Stimulated activated CD8-positive, alpha-beta memory T cell treated with anti-CD3 and anti-CD28 coated beads, Interleukin-2, amount 100 ng/mL, for 1 hour (primary cell): ENCODE measurements at places on chromosomes 5 and 9.

DNA sequence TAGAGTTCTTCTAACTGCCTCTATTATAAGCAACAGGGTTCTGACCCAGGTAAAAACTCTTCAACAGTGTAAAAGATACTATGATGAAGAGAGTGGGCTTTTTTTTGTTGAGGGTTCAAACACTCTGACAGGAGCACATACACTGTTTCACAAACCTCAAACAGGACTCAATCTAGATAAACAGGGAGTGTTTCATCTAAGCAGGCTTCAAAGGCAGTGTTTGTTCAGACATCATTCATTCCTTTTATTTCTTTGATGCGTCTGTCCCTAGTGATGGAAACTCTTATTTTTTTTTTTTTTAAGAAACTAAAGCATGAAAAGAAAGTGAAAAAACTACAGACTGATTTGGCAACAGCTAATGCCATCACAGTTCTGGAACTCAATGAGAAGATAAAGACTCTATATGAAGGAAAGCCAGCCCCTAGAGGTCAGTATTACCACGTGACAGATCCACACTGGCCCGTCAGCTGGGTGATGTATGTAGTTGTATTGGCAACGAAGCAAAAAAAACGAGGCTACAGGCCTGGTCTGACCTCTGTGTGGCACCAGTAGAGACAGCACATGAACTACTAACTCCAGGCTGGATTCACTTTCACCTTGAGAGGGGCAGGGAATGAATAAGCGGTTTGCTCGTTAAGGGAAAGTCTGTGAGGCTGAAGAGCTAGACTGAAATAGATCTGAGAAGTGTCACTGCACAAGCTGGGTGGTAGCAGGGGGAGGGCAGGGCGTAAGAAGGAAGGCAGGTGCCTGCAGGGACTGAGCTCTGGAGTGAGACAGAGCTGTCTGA, 172.2 kb downstream of the CCDC192 start:
- no peak for DNase-seq

DNA sequence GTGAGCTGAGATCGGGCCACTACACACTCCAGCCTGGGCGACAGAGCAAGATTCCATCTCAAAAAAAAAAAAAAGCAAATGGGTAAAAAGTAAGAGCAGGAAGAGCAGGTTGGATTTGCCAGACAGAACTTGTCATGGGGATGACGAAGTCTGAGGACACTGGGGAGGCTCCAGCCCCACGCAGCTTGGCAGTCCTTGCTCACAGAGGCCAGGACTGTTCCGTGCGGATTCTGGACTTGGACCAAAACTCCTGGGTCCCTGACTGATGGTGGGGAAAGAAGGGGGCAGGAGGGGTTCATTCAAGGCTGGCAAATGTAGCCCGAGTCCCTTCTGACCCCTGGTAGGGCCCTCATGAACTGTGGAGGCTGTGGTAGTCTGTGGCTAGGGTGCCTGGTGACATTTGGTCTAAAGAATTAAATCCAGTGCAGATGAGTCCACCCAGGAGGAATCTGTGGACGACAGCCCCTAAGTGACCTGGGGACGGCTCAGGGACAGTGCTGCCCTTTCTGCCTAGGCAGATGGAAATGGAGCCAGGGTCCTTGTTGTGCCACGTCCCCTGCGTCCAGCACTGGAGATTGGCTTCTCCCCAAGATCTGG, 3.1 kb downstream of the FGD3 start:
- no peak for DNase-seq

DNA sequence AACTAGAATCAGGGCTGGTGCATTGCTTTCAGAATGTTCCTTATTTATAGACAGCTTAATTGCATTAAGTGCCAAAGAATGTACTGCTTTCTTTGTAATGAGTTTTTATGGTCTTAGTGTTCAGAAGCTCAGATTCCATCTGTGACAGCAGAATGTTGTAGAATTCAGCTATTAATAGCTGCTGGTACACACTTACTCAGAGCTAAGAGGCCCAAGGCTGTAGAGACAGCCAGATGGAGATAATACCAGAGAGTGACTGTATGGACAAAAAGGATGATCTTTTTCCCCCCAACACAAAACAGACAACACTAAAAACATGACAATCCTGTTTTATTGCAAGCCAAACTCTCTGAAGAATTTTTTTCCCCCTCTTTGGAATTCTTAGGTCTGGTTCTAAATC, 50.2 kb downstream of the PPP2R2B start:
- no peak for DNase-seq

DNA sequence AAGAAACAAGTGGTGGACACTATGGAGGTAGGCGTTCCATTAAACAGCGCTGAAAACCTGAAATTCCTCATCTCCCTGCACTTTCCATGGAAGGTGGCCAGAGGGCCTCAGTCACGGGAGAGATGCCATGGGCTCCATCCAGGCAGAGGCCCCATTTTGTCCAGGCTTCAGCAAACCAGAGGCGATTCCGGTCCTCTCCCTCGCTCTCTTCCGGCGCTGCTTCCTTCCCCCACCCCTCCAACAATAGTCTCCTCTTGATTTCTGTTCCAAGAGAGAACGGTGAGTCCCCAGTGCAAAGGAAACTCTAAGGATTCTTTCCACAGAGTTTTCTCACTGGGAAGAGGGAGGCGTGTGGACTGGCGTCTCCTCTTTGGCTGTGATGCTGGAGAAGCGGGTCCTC, 7.5 kb downstream of the ZNF366 start:
- no peak for DNase-seq

DNA sequence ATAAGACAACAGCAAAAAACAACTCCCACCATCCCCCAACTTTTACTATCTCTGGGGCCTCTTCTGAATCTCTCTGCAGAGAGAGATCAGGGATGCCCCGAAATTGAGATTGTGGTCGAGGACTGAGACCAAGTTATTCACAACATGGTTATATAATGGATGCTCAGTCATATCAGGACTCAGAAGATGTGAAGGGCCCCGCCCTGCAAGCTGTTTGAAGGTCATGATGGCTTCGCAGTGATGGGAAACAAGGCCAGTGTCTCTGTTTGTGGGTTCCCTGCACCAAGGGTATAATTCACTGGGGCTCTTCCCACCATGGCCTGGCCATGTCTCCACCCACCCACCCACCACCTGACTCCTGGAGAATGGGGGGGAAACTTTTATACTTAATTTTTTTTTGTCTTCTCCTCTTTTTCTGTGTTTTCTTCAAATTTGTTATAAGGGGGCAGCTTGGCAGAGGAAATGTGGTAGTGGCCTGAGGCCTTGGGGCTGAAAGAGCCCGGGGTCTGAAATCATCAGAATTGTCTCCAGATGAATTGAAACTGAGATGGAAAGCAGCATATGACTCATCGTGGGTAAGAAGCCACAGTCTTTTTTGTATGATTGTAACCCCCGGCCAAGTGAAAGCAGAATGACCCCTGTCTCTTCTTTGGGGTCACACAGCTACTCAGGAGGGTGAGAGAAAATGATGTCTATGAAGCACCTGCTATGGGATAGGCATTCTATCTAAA, 15.0 kb upstream of the TEX48 start:
- DNase-seq = no peak

- DNase-seq = no peak
Measured at GRCh38 chr9:129864991-129865647, 29.9 kb downstream of the USP20 start.

DNA sequence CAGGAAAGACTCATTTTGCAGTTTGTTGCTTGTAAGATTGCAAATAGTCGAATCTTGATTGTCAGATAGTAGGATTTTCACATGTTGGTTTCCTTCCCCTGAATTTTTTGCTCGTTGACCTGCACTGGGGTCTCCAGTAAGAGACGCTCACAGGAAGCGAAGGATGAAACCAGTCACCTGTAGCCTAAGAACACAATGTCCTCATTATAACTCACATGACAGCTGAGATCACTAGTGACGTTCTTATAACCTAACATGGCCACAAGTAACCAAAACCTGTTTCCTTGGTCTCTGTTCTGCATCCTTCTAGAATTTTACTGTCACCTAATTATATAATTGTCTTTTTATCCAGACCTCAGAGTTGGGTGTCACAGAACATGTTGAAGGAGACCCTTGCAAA, 181.0 kb upstream of the OTULINL start:
- no peak for DNase-seq

DNA sequence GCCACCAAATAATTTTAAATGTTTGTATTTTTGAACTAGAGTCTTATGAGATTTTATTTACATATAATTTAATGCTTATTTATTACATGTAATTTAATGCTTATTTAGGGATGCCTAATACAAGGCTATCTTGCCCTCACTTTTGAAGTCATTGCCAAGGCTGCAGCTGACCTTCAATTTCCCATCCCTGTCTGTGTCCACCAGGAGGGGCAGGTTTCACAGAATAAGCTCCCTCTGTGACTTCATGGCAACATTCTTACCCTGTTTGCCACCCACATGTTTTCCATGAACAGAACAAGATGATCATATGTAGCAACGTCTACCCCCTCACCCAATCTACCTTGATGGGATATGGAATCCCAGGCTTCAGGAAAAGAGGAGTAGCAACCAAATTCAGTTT, 27.0 kb downstream of the C5 start:
- DNase-seq = no peak

- no peak for DNase-seq
Measured at GRCh38 chr5:124905256-124906130, 159.1 kb upstream of the ZNF608 start.

DNA sequence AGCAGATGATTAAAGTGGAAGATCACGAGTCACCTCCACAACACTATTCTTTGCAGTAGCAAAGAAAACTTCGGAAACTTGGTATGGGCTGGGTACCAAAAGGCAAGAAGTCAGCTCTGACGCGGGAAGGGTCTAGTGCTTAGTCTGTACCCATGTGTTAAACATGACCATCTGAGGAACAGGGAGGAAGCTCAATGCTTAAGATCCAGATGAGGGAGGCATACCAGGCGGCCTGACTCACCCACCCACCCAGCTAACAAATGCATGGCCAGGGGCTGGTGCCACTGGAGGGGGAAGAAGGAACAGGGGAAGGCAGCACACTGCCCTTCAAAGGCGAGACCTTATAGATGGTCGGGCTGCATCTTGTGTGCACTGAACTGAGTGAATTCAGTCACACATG, 41.8 kb downstream of the CAMSAP1 start:
- DNase-seq = no peak

DNA sequence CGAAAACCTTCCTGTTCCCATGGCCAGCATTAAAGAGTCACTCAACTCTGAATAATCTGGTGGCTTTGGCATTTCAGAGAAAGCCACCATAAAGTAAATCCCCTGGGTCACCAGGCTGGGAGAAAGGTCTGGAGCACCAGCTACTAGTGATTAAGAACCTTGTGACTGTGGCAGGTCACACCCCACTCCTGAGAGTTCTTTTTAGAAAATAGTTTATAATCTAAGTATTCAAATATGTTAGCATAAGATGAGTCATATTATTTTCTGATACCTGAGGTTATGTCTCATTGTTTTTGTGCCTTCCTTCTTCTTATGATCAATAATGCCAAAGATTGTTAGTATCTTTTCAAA, 351.7 kb downstream of the ARRDC3 start:
- DNase-seq = no peak

DNA sequence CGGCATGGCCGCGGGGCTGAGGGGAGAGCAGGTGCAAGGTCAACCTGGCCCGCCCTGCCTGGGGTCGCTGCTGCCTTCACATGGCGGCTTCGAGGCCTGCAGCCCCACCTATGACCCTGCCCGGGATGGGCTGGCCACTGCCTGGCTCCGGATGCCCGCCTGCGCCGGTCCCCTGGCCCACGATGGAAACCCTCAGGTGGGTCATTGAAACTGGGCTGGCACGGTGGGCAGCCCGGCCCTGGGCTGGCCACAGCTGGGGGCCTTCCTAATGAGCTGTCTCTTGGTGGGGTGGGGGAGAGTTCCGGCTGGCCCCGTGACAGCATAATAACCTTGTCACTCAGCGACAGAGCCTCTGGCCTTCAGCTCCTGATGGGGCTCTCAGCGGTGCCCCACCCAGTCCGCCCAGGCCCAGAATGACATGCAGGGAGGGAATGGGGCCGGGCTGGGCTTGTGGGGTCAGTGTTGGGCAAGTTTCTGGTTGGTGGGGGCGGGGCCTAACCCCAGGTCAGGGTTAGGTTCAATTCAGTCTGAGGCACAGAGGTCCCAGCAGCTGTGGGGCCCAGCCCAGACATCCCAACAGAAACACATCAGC, at the start of gene CCDC187:
Gene CCDC187, minus strand, starts transcription at position 270 of the 592 bp plus-strand sequence. Its CDS starts 264 bp downstream, at position 6.
- no peak for DNase-seq

GRCh38 chr9:124752967-124753366, 18.1 kb downstream of the NR6A1 start:
- no peak for DNase-seq

DNA sequence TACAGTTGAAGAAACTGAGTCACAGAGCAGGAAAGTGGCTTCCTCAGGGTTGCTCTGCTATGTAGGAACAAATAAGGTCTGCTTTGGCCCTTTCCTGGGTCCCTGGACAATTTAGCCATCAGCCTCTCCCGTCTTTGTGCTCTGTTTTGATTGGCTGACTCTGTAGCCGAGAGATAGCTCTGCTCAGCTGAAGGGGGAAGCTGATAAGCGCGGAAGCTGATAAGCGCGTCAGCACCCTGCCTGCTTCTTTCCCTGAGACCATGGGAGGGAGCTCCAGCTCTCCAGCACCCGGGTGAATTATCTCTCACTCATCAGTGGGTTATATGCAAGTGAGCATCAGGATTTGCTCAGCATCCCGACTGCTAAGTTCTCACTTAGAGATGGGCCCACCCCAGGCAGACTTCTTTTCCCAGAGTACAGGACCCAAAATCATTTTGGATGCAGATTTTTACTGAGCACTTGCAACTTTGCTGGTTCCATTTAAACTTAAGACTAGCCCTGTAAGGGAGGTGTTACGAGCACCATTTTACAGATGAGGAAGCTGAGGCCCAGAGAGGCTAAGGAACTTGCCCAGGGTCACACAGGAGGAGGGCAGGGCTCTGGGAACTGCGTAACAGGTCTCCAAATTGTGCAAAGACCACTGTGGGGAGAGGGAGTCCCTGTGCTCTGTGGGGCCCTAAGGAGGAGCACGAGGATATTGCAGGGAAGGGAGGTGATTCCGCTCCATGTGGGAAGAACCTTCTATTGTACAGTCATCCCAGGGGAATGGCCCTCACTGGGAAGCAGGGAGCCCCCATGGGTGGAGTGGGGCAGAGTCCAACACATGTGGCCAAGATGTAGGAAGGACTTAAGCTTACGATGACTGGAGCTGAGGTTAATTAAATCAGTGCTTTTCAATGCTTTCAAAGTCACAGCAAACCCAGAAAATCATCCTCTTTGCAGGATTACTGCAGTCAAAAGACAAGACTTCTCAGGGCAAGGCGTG, 83.7 kb upstream of the ORM1 start:
- DNase-seq = no peak

DNA sequence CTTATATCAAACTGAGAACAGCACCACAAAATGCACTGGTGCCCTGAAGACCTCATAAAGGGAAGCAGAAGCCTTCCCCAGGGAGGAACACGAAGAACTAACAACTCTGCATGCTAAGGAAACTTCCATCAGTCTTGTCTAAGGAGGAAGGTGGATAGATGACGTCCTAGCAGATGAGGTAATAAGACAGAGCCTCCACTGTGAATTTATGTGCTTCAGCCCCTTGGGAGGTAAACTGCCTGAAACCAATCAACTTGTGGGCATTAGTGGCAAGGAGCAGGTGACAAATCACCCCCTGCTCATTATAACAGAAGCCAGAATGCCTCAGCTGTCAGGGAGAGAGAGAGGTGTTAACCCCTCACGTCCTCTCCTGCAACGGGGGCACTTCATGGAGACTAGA, 48.9 kb upstream of the SPIN1 start:
- no peak for DNase-seq

GRCh38 chr5:158724521-158725188, 375.1 kb downstream of the EBF1 start:
- DNase-seq = no peak
